ENCODE measurements at places on chromosomes 7 and 10.

DNA sequence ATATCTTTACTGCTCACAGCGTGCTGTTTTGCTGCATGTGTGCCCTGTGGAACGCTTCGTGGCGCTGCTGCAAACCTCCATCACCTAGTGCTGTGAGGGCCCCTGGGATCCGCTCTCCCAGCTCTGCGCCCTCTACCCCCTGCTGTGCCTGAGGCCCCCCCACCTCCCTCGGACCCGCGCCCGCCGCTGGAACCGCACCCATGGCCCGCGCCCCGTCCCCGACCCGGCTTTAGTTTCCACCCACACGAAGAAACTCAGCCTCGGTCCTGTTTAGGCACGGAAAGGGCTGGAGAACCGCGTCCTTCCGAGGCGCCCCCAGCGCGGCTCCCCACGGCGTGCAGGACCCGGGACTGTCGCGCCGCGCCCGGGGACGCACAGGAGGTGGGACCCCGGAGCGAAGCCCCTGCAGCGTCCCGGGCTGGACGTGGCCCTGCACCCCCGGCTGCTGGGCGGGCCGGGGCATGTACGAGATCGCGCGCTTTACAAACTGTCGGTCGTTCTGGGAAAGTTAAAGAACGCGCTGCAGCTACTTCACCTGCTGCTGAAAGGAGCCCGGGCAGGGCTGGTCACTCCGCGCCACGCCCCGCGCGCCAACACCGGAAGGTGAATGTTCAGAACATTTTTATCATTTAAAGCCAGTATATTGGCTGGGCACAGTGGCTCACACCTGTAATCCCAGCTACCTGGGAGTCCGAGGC, 54.3 kb downstream of the BMS1 start:
- DNase-seq, result no peak

DNA sequence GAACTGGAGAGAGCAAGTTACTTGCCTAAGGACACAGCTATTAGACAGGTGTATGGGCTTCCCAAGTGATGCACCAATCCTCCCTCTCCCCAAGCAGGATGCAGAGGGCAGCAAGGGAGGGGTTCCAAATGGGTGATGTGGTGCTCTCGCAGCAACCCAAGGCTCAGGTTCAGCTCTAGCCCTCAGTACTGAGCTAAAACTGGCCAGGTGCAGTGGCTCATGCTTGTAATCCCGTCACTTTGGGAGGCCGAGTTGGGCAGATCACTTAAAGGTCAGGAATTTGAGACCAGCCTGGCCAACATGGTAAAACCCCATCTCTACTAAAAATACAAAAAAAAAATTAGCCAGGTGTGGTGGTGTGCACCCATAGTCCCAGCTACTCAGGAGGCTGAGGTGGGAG, 40.7 kb downstream of the GPRIN2 start:
- DNase-seq, result no peak

GRCh38 chr10:66283064-66283463, 642.8 kb upstream of the LRRTM3 start:
- no peak for DNase-seq

- no peak for DNase-seq
Observed at GRCh38 chr10:111108441-111108840, 31.6 kb downstream of the ADRA2A start.

All from tibial nerve (tissue), 4 donors.